ENCODE measurements at places on chromosomes 7 and 10. TPM values are rescaled to one million over a fixed set of nuclear protein-coding genes. Genes with fewer than 3 reads are reported as not detected.

DNA sequence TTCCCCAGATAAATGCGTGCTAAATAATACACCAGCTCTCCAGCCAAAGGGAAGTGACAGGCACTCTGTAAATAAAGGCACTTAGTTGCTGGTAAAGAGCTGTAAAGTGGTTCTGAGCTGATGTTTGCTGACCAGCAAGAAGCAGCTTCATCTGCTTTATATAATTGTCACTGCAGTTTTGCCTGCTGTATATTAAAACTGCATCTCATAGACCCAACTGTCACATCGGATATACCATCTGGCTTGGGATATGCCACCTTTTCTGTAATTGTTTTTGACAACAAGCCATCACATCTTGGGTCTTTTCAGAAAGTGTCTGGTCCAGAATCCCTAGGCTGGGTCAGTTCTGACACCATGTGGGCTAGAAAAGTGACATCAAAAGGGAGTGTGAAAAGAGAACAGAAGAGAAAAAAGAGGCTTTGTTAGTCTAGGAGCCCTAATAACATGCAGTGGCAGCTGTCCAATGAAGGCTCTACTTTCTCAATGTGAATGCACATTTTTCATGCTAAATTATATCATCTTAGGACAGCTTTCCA lies 697.6 kb downstream of the KCNMA1 start:
- no peak for DNase-seq

- no peak for DNase-seq
Measured at GRCh38 chr10:120433141-120433540, 23.9 kb upstream of the PLPP4 start.

- no peak for DNase-seq
Measured at GRCh38 chr7:31553661-31554081, 39.8 kb downstream of the ITPRID1 start.

DNA sequence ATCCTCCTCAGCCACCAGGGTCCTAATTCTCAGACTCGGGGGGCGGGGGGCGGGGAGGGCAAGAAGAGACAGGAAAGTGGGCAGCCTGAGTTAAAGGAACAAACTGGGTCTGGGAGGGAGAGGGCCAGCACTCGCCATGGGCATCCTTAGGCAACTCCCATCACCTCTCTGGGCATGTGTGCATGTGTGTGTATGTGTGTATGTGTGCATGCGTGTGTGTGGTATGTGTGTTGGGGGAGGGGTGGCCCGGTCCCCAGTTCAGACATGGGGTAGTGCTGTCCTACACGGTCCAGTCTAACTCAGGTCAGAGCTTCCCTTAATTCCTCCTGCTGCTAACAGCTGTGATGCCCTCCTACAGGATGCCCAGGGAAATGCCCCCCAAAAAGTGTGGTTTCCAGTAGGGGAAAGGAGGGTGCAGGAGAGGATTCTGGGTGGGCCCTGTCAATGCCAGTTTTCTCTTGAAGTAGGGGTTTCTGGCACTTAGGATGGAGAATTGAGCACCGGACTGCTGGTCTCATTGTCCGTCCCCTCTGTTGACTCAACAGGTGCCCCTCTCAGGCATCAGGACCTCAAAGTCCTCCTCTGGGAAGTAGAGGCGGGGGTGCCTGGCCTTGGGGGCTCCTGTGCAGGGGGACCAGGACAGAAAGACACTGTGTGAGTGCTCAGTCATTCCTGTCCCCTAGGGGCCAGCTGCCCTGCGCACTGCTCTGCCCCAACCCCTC lies 15.1 kb upstream of the ZMIZ1 start:
- no peak for DNase-seq

GRCh38 chr7:53422291-53422690 lies 386.9 kb downstream of the POM121L12 start:
- no peak for DNase-seq

SFTPA1 gene
- not detected for total RNA-seq

DNA sequence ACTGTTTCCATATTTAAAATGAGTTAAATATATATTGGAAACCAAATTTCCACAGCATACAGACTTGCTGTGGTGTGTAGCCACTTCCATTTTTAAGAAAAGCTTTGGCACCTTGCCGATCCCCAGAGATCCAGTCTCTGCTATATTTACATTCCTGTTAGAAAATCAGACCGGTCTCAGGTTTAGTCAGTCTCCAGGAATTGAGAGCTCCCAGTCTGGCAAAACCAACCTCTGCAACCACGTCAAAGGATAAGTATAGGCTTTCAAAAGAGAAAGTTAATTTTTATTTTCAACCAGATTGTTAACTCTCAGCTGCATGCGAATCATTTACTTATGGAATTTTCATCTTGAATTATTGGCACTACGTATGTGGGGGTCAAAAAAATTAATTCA lies 28.2 kb downstream of the PUS7 start:
- no peak for DNase-seq

GRCh38 chr10:72274730-72275350 lies 1.1 kb downstream of the DDIT4 start:
- DNase-seq = peak; percentile 64

DNA sequence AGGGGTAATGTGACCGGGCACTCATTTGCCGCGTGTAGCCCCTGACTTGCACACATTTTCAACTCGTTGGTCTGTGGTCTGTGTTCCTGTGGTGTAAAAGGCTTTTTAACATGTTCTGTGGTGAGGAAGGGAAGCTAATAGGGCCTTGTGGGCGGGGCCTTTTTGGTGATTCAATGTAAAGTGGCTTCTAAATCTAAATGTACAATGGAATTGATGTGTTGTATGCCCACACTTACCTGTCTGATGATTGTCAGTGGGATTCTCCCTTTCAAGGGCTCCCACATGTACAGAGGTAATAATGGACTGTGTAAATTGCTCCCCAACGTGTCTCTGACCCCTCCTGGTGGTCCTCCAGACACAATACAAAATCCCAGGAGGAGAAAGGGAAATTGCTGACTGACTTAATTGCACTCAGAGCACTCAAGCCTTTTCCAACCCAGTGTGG lies 43.1 kb upstream of the GATAD1 start:
- no peak for DNase-seq

DNA sequence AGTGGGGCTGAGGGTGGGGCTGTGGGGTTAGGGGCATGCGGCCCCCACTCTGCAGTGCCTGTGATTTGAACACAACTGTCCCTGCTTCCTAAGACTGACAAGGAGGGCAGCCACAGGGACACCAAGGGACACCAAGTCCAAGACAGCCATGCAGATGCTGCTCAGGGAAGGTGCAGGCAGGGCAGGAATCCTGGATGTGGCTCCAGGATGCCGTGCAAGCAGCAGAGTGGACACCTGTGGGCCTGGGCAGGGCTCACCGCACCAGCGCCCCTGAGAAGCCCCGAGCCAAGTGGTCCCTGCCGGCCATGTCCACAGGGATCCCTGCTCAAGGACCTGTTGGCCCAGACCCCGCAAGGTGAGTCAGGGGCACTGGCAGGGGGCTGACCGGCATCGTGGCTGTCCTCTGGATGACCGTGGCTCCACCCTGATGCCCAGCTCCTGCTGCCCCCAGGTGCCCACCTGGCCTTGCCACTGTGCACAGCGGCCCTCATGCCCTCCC lies 58.5 kb downstream of the STK32C start:
- no peak for DNase-seq

FKBP6 gene
- not detected for total RNA-seq

GRCh38 chr10:66767707-66768106 lies 158.1 kb upstream of the LRRTM3 start:
- no peak for DNase-seq

FOXP2 gene
- not detected for total RNA-seq

DNA sequence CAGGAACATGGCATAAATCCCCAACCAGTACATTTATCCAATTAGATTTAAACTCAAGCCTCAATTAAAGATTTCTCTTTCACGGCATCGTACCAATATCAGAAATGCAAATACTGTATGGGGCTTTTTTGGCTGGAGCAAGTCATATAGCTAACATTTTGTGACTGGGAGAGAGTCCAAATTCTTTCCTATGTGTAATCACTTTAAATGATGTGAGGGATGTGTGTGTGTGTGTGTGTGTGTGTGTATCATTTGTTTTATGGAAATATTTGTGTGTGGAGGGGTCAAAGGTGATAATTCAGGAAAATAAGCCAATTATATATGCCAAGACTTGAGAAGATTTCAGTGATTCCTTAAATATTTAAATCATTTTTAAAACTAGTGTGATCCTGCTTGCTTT lies 196.6 kb downstream of the TRIL start:
- no peak for DNase-seq

DNA sequence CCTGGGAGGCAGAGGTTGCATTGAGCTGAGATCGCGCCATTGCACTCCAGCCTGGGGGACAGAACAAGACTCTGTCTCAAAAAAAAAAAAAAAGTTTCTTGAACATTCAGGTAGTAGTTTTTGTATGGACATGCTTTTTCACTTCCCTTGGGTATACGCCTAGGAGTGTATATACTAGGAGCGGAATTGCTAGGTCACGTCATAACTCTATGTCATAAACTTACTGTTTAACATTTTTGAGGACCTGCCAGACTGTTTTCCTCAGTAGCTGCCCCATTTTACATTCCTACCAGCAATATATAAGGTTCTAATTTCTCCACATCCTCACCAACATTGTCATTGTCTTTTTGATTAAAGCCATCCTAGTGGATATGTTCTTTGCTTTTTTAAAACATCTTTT lies 51.6 kb downstream of the MKI67 start:
- no peak for DNase-seq

GRCh38 chr7:42642699-42643098 lies 269.2 kb downstream of the C7orf25 start:
- no peak for DNase-seq

PNLIPRP1 gene
- not detected for total RNA-seq

ASIC3 gene
- 1.2 TPM for total RNA-seq

DNA sequence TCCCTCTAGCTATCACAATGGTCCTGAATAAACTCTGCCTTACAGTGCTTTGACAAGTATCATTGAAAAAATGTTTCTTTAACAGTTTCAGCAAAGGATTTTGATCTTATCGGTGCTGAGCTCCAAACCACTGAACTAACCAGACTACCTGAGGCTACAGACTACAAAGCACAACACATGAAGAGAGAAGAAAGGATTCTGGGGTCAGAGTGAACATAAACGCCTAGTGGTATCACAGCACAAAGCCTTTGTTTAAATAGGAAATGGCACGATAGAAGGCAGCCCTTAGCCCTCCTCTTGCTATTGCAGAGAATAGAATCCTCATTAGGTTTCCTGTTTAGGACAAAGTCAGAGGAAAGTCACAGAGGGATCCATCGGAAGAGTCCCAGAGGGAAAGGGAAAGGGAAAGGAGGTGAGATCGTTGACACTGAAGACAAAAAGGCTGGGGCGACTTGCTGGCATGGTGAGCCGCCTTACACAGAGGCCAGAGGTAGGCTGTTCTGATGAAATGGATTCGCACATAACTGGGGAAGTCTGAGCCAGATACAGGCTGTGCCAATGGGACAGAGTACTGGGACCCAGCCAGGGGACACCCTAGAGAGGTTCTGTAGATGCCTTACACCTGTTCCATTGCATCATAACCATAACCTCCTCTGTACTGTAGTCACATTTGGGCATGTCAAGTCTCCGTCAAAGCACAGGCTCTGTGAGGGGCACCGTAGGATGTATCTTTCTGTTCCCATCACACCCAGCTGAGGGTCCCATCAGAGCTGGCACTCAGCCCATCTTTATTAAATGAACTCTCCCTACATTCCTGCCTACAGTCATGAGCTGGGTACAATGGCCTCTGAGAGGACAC lies 71.5 kb downstream of the XPNPEP1 start:
- no peak for DNase-seq

DNA sequence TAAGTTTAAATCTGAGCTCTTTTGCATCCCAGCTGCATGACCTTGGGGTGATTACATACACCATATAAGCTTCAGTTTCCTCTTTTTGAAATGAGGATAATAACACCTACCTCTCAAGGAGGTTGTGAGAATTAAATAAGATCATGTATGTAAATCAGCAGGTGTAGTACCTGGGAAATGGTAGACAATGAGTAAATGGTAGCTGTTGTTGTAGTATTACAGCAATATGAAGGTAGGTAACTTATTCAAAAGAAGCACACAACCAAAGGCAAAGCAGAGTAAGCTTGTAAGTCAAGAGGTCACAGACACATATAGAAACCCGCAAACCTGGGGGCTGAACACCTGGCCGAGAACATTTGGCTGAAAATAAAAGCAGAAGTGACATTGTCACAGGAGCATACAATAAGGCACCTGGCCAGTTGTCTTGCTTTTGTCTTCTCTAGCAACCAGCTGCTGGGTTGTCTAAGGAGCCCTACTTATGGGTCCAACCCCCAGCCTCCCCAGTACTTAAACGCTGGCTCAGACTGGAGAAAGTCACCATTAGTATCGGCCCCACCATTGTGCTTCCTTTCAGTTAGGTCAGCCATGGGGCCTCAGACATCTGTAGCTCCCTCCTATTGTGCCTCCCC lies 203.6 kb upstream of the MKLN1 start:
- no peak for DNase-seq

ADCY1 gene
- total RNA-seq = not detected

DNA sequence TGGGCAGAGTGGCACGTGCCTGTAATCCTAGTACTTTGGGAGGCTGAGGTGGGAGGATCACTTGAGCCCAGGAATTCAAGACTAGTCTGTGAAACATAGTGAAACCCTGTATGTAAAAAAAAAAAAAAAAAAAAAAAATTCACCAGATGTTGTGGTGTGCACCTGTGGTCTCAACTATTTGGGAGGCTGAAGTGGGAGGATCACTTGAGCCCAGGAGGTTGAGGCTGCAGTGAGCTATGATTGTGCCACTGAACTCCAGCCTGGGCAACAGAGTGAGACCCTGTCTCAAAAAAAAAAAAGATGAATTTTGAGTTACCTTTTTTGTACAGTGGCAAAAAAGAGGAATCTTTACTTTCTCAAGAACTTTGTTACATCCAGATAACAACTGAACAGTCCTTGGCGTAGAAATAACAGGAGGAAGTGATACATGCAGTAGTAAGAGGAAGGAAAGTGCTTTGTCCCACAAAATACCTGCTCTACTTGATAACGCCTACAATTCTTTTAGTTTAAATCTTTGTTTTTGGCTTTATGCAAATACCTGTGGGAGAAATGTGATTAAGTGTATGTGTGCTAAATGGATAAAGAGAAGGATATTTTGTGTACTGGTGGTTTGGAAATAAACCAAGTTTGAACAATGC lies 29.3 kb downstream of the SPAG6 start:
- DNase-seq = no peak

DNA sequence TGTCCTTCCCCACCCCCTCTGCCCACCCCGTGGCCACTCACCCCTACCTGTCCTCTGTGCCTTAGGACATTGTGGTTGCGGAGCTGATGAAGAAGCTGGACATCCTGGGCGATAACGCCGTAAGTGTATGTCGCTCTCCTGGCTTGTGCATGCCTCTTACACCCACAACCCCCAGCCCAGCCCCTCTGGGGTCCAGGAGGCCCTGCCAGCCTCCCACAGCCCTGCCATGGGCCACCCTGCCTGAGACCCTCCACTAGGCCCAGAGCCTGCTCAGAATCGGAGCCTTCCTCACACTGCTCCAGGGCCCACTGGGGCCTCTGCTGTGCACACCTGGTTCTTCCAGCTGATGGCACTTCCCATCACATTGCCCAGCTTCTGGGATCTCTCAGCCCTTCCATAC lies 36.8 kb upstream of the DPYSL4 start:
- peak; percentile 9 for DNase-seq

TCAF2 gene
- 17.4 TPM for total RNA-seq

EGFR gene
- total RNA-seq = not detected

CPA2 gene
- total RNA-seq = not detected

GRCh38 chr10:14953424-14954000 lies 384 bp downstream of the DCLRE1C start:
- no peak for DNase-seq
